ENCODE measurements at places on chromosomes 2 and 18.

- no peak for DNase-seq
Measured at GRCh38 chr2:98866033-98866432, 70.0 kb downstream of the CRACDL start.

GRCh38 chr18:75857558-75857957 lies 430.1 kb upstream of the SMIM21 start:
- DNase-seq = no peak

- DNase-seq = peak; percentile 1
Measured at GRCh38 chr2:199405241-199405640, 52.5 kb downstream of the SATB2 start.

DNA sequence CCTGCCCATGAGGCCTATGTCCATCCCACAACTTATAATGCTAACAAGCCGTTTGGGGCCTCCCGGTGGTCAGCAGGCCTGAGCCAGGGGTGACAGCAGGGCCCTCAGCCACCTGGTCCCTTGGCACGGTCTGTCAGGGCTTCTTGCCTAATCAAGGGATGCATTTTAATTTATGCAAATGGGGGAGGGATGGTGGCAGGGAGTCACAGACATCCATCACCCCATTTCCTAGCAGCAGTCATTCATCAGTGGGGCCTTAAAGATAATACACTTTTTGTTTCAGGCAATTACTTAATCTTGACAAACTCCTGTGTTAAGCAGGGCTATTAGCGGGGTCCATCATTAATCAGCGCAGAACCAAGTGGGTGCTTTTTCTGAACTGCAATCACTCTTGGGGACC lies 174.5 kb downstream of the GLI2 start:
- DNase-seq = no peak

DNA sequence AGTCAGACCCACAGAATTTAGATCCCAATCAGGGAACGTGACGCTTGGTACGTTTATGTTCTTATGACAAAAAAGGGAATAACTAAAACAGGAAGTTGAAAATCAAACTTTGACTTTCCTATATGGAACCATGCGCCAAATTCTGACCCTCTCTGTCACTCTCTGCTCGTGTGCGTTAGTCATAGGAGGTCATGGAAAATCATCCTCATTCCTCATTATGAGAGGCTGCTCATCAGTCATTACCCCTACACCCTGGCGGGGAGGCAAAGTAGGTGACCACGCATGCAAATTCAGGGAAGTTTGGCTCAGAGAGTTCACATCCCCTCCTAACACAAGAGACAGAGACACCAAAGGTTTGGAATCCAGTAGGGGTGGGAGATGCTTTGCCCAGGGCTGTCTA lies 15.5 kb downstream of the IL1F10 start:
- no peak for DNase-seq

DNA sequence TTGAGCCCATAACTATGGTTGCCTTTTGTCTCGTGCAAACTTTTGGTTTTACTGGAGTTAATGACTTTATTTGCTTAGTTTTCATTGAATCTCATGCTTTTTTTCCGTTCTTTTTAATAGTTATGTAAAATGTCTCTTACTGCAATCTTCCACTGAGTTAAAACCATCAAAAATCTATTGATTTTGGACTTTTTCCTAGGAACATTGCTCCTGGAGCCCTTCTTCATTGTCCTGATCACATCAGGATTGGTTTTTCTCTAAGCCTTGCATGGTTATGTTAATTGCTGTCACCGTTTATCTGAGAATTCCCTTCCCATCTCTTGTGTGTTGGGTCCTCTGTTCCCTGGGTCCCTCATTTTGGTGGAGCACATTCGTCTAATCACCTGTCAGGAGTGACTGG lies 125.5 kb downstream of the PARD3B start:
- no peak for DNase-seq
